ENCODE measurements at places on chromosomes 3 and 15.

DNA sequence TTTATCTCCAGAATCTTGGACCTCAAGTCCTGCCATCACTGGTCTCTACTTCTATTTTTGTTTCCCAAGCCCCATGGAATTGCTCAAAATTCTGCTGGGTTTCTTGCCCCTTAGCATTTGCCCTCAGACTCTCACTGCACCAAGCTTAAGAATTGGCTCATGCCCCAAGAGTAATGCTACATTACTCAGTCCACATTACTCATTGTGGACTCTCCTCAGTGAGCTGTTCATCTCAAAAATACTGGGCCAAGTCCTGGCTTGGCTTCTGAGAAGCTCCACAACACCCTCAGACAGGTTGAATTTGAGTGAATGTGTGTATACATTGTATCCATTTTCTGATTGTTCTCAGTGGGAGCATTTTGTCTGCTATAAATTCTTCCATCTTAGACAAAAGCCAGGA lies 364.4 kb upstream of the ARHGEF26 start:
- H3K4me3 ChIP-seq = no peak overlapping the region
- no peaks in the 10 kb centered on the region for H3K36me3 ChIP-seq
- H3K27me3 ChIP-seq = no peaks in the 10 kb centered on the region
- no peak overlapping the region for H3K27ac ChIP-seq

GRCh38 chr15:31214158-31214863 lies 112.3 kb upstream of the KLF13 start:
- H3K27me3 ChIP-seq = no peaks in the 10 kb centered on the region
- H3K4me3 ChIP-seq = no peak overlapping the region
- DNase-seq = no peak

- peaks cover 8% of the 10 kb centered on the region for H3K4me1 ChIP-seq
- DNase-seq = no peak
- H3K27me3 ChIP-seq = 0 out of 2 replicates have a peak, but pooled peaks cover 4% of the 10 kb centered on the region
- H3K4me3 ChIP-seq = no peak overlapping the region
- H3K27ac ChIP-seq = no peak overlapping the region
- H3K36me3 ChIP-seq = no peaks in the 10 kb centered on the region
Observed at GRCh38 chr3:53525765-53526703, 31.6 kb downstream of the CACNA1D start.

DNA sequence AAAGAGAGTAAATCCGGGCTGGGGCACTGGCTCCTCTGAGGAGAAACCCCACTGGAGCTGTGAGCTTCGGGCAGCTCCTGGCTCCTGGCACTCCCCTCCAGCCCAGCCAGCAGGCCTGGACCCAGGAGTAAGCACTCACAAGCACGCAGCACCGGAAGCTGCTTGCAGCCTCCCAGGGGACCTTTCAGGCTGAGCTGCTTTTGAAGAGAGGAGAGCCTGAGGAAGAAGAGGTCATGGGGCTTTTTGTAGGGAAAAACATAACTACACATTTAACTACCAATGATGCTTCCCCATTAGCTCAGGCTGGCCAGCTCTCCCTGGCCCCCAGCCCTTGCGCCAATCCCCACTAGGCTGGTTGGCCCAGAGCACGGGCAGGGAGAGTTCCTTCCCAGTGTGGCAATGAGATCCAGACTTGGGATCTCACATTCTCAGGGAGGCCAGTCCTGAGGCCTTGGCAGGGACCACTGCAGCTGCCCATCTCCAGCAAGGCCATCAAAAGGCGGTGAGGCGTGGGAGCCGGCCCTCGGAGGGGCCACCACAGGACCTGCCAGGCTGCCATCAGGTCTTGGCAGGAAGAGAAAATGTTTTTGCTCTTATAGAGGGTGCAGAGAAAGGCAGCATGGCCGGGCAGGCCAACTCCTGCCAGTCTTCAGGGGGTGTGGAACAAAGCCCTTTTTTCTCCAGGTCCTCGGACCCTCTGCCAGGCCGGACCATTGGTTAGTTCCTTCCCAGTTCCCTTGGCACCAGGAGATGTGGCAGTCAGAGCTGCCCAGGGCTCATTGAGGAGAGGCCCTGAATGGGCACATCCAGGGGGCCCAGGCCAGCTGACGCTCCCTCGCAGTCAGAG lies 41.5 kb upstream of the MFGE8 start:
- no peak overlapping the region for H3K27ac ChIP-seq
- no peak for DNase-seq
- H3K4me1 ChIP-seq = no peaks in the 10 kb centered on the region
- H3K4me3 ChIP-seq = no peak overlapping the region

GRCh38 chr3:22729981-22730380 lies 473.1 kb upstream of the UBE2E2 start:
- peak; percentile 6 for DNase-seq
- no peaks in the 10 kb centered on the region for H3K27me3 ChIP-seq
- no peak overlapping the region for H3K4me3 ChIP-seq
- H3K4me1 ChIP-seq = no peaks in the 10 kb centered on the region
- no peak overlapping the region for H3K27ac ChIP-seq

DNA sequence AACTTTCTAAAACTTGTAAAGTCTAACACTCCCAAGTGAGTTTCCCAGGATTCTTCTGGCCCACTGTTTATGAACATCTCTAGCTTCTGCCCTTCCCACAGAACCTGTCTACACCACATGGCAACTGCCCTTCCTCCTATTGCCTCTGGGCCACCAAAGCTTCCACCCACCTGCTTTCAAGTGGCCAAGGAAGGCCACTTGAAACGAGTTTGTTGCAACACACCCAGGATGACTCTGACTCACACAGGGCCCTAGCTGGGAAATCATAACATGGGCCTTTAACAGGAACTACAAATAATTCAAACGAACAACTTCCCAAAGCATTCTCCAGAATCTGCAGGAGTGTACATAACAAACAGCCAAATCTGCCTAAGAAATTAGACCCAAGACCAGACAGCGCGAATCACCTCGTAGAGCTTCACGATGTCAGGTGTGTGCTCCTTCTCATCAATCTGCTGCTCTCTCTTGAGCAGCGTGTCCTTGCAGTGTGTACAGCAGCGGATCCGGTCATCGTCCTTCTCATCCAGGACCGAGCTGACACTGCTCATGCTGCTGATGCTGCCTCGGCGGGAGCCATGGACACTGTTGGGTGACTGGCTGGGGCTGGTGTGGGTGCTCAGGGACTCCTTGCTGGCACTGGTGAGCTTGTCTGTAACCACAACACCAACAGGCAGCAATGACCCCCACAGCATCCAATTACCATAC lies 16.8 kb downstream of the RBSN start:
- H3K36me3 ChIP-seq = peaks cover 64% of the 10 kb centered on the region
- no peak overlapping the region for H3K27ac ChIP-seq
- H3K4me3 ChIP-seq = no peak overlapping the region
- no peaks in the 10 kb centered on the region for H3K27me3 ChIP-seq

- H3K36me3 ChIP-seq = peaks cover 29% of the 10 kb centered on the region
- H3K4me3 ChIP-seq = no peak overlapping the region
Observed at GRCh38 chr15:43915631-43916325, 89.0 kb downstream of the WDR76 start.

DNA sequence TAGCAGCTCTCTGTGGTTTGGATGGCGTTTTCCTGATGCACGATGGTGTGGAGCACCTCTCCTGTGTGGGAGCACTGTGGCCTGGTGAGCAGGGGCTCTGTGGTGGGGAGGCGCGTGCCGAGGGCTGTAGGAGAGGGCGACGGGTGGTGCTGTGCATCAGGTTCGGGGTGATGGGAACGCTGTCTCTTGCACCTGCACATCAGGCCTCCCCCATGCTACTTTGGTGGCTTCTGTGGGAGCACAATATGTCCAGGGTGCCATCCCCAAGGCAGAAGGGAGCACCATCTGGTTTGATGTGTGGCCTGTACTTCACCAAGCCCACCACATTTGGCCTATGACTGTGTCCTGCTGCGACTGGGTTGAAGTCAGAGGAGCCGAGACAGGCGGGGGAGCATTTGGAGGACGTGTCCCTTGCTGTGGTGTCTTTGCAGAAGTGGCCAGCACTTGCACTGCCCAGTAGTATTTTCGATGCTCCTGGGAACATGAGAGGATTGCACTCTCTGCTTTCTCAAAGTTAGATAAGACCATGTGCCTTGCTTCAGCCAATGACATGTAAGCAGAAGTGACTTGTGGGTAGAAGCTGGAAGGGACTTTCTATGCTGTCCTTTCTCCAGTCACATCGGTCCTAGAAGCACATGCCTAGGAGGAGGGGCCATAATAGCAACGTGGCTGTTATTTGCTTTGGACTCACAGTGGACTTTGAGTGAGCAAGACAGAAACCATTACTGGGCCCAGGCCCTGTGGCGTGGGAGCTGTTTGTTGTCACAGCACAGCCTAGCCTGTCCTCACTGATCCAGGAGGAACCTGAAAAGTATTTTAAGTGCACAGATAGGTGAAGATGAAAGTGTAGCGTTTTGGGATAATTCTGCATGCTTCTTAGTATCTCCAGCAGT lies 72.1 kb downstream of the APBA2 start:
- H3K4me1 ChIP-seq = peaks cover 6% of the 10 kb centered on the region
- H3K27ac ChIP-seq = no peak overlapping the region
- no peaks in the 10 kb centered on the region for H3K36me3 ChIP-seq
- H3K4me3 ChIP-seq = no peak overlapping the region
- no peak for DNase-seq
- H3K27me3 ChIP-seq = no peaks in the 10 kb centered on the region

DNA sequence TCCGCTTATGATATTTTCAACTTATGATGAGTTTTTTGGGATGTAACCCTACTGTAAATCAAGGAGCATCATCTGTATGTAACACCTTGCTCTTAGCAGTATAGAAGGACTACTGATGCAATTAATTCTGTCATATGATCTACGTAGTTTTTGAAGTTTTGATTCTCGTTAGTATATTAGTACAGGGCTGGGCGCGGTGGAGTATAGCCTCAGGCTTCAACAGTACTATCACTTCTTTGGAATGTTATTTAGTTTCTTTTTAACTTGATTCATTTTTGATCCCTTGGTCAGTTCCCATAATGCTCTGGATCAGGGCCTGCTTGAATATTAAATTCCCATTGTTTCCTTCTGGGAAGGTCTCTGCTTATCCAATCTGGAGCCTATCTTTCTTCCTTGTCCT lies 23.9 kb upstream of the AP4E1 start:
- H3K36me3 ChIP-seq = no peaks in the 10 kb centered on the region
- no peaks in the 10 kb centered on the region for H3K4me1 ChIP-seq
- no peaks in the 10 kb centered on the region for H3K27me3 ChIP-seq
- no peak for DNase-seq

- no peak for DNase-seq
- H3K27ac ChIP-seq = no peak overlapping the region
- H3K4me3 ChIP-seq = no peak overlapping the region
- no peaks in the 10 kb centered on the region for H3K4me1 ChIP-seq
- H3K27me3 ChIP-seq = no peaks in the 10 kb centered on the region
Observed at GRCh38 chr3:161905520-161906132, 409.0 kb downstream of the OTOL1 start.

GRCh38 chr3:55487381-55488241 lies 505 bp upstream of the WNT5A start:
- H3K4me1 ChIP-seq = peaks cover 30% of the 10 kb centered on the region
- DNase-seq = peak; percentile 74
- H3K36me3 ChIP-seq = peaks cover 5% of the 10 kb centered on the region
- H3K27me3 ChIP-seq = no peaks in the 10 kb centered on the region
